ENCODE measurements at places on chromosomes 2 and 18.

DNA sequence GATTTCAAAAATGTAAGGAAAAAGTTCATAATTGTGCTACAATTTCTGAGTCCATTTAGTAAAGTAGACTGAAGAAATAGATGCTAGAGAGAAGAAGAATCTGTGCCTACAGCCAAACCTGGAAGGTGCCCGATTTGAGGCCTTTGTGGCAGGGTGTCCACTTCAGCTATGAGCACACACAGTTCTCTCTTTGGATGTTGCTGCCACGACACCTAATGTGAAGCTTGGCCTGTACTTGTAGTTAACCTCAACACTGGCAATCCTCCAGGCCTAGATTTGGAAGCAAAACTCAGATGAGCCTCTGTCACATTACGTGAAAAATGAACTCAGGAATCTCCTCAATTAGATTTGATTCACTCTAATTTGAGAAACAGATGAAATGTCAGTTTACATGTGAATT is 90.1 kb upstream of the LRP1B start:
- DNase-seq = no peak

DNA sequence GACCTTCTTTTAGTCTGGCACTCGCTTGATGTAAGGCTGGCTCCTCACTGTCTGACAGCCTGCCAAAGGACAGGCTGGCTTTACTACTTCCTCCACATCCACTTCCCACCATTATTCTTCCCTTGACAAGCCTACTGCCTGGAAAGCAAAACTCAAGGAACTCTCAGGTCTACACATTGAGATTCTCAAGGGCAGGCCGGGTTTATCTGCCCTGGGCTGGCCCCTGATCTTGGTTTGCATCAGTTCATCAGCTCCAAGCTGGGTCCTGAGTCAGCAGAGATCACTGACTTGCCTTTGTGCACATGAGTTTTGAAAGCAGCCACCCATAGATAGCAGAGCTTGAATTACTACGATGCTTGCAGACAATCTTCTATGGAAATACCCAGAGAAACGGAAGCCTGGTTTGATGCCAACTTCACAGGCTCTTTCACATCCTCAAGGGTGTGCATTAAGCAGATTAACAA is 53.9 kb downstream of the KCTD18 start:
- DNase-seq = no peak

DNA sequence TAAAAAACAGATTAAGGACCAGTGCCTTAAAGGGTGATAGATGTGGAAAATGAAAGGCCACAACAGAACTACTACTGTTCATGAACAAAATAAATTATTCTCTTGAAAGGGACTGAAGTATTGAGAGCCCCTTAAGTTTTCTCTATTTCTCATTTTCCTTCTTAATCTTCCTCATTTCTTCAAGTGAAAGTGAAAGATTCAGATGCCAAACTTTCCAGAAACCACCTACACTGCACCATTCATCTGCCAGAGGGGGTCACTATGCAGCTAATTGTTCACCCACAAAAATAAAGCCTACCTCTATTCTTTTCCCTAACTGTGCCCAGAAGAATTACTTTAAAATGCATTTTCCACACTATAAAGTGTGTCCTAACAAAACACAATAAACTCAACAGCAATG is 140.1 kb downstream of the NR4A2 start:
- no peak for DNase-seq

- no peak for DNase-seq
These were observed 37.9 kb downstream of the FAM210A start for GRCh38 chr18:13688191-13689136.

DNA sequence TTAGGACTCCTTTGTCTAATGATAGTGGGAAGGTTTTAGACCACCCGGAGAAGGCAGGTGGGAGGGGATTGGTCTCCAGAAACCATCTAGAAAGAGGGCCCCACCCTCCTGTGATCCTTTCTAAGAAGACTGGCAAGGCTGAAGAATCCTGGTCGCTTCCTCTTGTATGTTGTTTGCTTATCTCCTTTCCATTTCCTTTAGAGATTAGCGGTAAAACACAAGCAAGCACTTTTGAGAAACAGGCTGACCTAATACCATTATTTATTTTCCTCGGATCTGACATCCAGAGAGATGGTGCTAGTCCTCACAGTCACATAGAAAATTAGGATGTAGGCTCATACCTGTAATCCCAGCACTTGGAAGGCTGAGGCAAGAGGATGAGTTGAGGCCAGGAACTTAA is 45.2 kb upstream of the SPRED2 start:
- DNase-seq = no peak

- no peak for DNase-seq
These were observed 36.8 kb upstream of the SEMA4C start for GRCh38 chr2:96906729-96907114.

DNA sequence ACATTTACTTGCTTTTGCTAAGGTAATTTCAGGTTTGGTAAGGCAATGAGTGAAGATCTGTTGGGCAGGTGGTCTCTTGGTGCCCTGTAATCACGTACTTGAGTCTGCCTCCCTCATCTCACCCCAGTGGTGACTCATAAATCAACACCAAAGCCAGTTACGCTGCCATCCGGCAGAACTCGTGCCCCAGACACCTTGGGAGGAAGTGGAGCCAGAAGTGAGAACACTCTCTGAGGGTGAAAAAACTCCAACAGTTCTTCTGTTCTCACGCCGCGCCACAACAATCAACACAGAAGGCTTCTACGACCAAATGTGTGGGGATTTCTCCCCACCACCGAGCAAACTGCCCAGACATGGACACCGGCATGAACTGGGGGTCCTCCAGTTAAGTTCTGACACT is 206.2 kb downstream of the ARL4C start:
- peak; percentile 89 for DNase-seq

DNA sequence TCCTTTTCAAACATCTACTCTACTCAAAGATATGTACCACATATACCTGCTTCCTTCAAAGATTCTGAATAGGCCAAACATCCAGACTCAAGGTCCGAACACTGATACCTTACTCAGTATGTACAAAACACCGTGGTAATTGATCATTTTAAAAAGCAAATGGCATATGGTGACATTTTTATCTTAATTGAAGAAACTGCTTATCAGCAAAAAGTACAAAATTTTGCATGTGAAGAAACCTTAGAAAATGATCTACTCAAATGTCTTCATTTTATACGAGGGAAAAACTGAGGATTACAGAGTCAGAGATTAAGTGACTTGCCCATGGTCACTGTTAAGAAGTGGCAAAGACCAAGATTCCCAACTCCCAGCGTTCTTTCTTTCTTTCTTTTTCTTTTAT is 133.0 kb downstream of the CACNB4 start:
- no peak for DNase-seq

- DNase-seq = no peak
These were observed 29.9 kb upstream of the PDE1A start for GRCh38 chr2:182456784-182457183.

GRCh38 chr18:11578799-11579198 is 30.6 kb upstream of the SLC35G4 start:
- DNase-seq = no peak

GRCh38 chr2:88187038-88187676 is 17.0 kb downstream of the THNSL2 start:
- peak; percentile 39 for DNase-seq

GRCh38 chr2:105243961-105244360 is 2.4 kb downstream of the GPR45 start:
- no peak for DNase-seq

DNA sequence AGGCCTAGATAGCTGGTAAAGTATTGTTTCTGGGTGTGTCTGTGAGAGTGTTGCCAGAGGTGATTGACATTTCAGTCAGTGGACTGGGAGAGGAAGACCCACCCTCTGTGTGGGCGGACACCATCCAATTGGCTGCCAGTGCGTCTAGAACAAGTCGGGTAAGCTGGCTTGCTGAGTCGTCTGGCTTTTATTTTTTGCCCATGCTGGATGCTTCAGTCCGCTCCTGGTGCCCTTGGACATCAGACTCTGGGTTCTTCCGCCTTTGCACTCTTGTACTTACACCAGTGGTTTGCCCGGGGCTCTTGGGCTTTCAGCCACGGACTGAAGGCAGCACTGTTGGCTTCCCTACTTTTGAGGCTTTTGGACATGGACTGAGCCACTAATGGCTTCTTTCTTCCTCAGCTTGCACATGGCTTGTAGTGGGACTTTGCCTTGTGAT is 24.3 kb downstream of the DIS3L2 start:
- no peak for DNase-seq

- DNase-seq = no peak
These were observed 196.1 kb downstream of the UBE2E3 start for GRCh38 chr2:181176540-181176939.

DNA sequence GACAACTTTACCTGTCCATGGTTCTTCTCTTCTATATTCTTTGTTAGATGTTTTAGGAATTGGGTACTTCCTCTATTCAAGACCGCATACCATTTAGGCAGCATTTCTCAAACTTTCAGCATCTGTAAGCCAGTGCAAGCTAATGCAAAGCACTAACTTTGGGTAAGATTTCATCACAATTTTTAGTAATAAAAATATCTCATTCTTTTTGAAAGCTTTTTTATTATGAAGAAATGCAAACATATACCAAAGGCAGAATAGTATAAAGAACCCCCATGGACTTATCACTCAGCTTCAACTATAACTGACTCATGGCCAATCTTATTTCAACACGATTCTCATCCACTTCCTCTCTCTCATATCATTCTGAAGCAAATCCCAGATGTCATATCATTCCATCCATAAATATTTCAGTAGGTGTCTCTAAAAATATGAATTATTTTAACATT is 32.9 kb downstream of the INO80C start:
- no peak for DNase-seq

DNA sequence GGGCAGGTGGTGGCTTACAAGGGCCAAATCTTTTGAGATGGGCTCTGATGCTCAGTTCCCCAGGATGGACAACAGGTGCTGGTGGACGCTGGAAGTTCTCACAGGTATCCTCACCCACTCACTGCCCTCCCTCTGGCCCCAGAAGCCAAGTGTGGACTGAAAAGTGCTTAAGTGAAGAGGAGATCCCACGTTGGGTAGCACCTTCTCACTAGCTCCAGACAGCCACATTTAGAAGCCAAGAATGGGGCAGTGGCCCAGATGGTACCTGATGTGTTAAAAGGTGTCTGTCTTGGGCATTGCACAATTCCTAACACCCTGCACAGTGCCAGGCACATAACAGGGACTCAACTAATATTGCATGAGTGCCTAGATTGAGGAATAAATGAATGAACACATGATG is 115.3 kb upstream of the TEX51 start:
- DNase-seq = no peak

GRCh38 chr18:3879114-3879835 is 429.3 kb downstream of the TGIF1 start:
- no peak for DNase-seq

- no peak for DNase-seq
These were observed 281.4 kb upstream of the MEX3C start for GRCh38 chr18:51478908-51479307.

- DNase-seq = no peak
These were observed 119.7 kb upstream of the NFATC1 start for GRCh38 chr18:79275992-79276391.

- DNase-seq = no peak
These were observed 15.5 kb downstream of the CCT7 start for GRCh38 chr2:73249636-73250035.

- no peak for DNase-seq
These were observed 101.8 kb upstream of the ZC3H15 start for GRCh38 chr2:186384226-186384625.

GRCh38 chr2:118994778-118995177 is 52.8 kb downstream of the MARCO start:
- DNase-seq = no peak

DNA sequence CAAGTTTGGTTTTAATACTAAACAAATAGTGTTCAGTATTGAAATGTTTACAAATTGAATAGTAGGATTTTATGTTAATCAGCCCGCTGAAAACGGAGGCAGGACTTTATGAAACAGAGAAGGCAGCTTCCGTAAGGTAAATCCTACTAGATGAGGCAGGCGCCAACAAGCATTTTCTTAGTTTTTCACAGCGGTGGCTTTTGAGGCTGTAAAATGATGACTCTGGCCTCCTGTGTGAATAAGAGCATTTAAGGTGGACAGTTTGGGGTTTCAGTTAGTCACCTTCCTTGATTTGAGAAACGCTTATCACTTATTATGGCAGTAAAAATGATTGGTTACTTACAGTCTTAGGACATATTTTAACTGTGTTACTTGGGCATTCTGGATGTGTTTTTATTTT is 212.9 kb downstream of the PTGR3 start:
- no peak for DNase-seq

GRCh38 chr2:124514236-124514635 is 489.1 kb downstream of the CNTNAP5 start:
- DNase-seq = no peak

GRCh38 chr2:35228584-35228983 is 1127.0 kb upstream of the CRIM1 start:
- no peak for DNase-seq

DNA sequence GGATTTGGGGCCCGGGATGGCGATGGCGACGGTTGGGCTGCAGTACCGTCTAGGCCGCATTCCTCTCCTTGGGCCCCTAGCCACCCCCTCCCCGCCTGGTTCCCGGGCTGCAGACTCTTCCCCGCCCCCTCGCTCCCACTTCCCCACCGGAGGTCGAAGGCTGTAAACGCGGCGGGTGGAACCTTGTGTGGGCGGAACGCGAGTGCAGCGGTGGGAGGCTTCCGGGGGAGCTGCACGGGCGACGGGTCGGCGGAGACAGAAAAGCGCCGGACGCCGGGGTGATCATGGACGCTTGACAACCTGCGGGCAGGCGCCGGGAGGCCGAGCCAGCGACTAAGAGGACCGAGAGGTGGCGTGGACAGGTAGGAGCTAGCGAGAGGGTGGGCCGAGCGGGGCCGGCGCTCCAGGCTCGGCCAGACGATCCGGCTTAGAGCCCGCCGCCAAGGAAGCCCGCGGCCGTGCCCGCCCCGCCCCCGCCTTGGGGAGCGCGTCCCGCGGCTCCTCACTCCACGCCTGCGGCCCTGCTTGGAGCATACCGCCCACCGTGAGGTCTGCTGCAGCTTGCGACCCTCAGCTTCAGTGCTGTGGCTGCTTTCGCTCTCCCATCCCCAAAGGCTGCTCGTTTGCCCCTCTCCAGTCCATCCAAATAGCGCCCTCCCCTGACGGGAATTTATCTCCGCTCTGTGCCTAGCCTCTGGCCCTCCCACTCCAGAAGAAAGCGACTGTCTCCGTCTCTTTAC is at the start of gene COPS7B:
COPS7B (plus strand) TSS at position 269 of the 740 bp plus-strand sequence. CDS start 2,126 bp downstream, outside the sequence.
- DNase-seq = peak; percentile 71

GRCh38 chr2:101745711-101746694 is 48.5 kb downstream of the MAP4K4 start:
- DNase-seq = peak; percentile 19

DNA sequence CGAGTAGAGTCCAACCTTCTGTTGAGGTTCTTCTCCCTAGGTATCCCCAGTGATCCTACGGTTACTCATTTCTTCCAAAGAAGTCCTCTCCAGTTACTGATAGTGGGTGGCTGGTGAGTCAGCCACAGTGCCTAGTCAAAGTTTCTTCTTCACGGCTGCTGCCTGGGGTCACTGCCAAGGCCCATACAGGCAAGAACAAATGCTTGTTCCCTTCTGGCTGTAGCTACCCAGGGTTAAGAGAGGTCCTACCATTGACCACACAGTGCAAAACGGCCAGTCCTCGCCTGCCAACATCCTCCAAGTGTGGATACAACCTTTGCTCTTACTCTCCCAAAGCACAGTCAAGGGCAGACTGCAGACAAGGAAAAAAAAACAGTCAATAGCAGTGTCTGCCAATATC is 2.9 kb upstream of the PTPN4 start:
- DNase-seq = peak; percentile 32

Measured in naive thymus-derived CD4-positive, alpha-beta T cell (primary cell).